ENCODE measurements at places on chromosomes 5 and 9.

DNA sequence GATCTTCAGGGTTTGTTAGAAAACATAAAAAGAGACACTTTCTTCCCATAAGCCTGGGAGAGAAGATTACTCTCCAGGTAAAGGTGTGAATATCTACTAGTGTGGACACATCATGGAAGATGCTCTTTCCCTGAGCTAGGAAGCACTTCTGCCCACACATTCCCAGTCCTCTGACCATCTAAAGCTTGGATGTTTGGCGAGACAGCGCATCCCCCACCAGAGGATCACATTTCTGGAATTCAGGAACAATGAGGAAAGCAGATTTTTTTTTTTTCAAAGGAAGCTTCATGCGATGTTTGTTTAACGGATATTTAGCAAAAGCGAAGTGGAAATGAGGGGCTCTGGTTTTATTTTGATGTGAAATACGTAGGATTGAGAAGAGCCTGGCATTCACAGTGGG lies 6.2 kb downstream of the SVEP1 start:
- DNase-seq = no peak

DNA sequence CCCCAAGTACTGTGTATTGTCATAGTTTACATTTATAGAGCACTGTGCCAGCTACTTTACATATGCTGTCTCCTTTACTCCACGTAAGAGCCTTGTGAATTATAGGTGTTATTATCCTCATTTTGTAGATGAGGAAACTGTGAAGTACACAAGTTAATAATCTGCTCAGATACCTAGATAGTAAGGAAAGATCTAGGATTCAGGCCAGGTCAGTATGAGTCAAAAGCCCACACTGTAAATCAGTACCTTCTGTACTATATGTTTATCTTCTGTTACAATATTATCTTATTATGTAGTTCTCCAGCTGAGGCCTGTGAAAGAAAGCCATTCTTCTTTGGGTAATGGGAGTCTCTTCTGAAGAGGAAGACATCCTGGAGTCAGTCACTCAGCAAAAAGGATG lies 72.4 kb upstream of the TLX3 start:
- no peak for DNase-seq

DNA sequence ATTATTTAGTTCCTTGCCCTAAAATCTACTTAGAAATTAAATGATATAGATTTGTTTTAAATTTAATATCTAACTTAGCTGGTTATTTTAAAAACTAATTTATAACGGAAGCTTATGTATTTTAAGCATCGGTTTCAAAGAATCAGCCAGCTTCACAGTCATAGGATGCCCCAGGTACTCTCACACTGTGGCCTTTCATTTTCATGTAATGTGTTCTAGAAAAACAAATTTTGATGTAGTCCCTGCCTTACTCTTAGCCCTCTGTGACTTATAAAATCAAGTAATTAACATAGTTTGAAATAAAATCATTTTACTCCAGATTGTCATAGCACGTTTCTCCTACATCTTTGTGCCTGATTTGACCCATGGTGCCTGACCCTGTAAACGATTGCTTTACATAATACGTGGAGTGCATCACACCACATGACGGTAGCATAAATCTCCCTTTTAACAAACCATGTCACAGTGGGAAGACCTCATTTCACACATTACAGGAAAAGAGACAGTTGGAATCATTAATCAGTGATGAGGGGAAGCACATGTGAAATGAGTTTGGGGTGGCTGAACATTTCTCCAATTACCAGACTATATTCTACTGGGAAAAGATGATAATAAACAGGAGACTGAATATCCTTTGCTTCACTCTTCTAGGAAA lies 731.5 kb upstream of the CDH9 start:
- DNase-seq = no peak

DNA sequence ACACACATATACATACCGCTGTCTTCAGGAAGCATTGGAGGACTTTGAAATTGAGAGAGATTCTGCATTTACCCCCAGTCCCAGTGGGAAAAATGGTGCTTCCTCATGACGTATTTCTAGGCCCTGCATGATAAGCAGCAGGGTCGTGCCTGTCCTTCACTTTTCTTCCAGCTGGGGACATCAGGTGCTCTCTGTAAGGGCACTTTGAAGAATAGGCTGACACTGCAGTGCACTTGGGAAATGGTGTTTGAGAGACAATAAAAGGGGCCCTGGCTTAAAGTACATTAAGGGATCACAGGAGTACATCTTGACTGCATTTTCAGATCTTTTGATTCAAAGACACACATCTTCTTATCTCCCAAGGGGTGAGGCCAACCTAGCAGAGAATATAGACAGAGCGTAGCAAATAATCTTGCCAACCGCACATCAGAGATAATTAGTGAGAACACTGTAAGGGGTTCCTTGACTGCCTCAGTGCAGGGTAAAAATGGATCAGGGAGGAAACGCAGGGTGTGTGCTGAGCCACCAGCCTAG lies 437.9 kb downstream of the CSNK1G3 start:
- no peak for DNase-seq

GRCh38 chr5:16505140-16505891 lies 39.7 kb upstream of the ZNF622 start:
- DNase-seq = no peak

DNA sequence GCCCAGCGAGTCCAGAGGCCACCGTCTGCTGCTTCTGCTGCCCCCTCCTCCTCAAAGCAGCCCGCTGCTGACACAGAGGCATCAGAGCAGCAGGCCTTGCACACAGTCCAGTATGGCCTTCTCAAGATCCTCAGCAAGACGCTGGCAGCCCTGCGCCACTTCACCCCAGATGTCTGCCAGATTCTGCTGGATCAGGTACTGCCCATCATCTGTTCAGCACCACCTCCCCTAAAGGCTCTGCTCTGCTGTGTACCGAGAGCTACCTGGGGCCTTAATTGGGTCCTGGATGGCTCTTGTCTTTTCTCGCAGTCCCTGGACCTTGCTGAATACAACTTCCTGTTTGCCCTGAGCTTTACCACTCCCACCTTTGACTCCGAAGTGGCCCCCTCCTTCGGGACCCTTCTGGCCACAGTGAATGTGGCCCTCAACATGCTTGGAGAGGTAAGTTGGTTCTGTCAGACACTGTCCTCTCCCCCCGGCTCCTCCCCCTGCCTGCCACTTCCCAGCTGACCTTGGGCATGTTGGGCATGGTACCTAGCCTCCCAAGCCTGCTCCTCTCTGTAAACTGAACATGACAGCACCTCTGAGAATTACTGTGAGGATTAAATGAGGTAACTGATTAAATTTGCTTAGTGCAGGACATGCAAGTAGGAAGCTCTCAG lies 22.7 kb downstream of the SH3GLB2 start:
- no peak for DNase-seq

- DNase-seq = no peak
Measured at GRCh38 chr9:91001146-91001611, 199.6 kb downstream of the SYK start.

DNA sequence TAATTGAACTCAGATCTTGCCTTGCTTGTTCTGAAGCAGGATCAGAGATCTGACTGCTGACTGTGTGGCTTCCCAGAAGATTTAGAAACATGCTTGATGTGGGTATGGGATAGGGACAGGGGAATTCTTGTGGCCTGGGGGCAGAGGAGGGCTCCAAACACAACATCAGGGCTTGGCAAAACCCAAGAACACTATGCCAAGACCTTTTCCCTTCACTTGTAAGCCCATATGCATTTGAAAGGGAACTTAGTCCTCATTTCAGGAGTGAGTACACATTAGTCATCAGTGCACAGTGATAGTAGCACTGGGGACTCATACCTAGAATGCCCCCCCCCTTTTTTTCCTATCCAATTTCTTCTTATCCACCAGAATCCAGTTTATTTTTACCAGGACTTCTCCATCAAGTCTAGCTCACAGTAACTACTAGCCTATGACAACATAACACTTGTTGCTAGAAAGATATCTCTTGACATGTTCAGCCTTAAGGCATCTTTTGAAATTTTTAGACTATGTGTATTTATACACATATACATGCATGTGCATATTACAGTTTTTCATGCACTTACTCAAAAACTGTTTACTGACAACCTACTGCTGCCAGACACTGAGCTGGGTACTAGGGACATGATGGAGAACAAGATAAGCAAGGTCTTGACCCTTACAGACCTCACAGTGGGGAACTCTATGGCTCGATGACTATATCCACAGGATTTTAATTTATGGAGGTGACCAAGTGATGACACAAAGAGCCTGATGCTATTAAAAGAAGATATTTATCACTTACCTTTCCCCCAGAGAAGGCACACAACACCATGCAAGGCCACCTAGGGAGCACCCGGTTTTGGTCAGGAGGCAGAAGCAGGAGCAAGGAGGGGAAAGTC lies 158.3 kb upstream of the MAP3K1 start:
- DNase-seq = no peak

GRCh38 chr5:30937070-30937469 lies 256.4 kb upstream of the CDH6 start:
- DNase-seq = no peak

DNA sequence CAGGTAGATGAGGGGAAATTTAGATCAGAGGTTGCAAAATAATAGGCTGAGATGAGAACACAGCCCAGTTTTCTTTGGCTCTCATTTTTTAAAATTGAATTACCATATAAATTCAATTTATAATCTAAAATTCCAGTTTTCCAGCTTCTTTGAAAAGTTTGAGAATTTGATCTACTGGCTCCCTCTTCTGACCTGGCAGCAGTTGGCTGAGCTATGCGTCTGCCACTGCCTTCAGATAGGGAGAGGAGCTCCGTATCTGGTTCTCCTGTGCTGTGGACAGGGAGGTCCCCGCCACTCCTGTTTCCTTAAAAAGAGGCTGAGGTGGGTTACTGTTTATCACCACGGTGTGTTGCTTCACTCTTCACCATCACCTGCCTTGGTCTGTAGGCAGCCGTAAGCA lies 103.7 kb downstream of the ARHGAP26 start:
- DNase-seq = no peak

DNA sequence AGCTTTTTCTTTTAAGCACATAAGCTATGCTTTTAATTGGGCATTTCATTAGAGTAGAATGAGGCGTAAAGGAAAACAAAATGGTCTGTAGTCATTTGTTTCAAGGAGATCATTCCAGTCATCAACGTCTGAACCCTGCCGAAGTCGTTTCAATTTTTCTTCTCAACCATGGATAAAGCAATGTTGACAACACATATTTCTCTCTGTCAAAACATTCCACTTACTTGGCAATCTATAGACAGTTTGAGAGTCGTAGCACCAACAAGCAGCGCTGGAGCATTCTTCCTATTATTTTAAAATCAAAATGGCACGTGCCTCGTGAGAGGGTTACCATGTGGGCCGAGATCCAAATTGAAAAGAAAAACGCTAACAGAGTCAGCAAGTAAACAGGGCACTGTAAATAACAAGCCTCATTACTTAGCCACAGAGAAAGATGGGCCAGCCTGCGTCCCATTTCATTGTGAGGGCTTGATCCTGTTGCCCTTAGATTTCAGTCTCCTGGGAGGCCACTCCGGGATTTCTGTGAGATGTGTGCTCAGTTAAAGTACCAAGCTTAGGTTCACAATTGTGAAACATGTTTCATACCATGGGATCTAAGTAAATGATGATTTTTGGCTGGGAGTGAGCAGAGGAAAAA lies 422.9 kb downstream of the DTWD2 start:
- no peak for DNase-seq

DNA sequence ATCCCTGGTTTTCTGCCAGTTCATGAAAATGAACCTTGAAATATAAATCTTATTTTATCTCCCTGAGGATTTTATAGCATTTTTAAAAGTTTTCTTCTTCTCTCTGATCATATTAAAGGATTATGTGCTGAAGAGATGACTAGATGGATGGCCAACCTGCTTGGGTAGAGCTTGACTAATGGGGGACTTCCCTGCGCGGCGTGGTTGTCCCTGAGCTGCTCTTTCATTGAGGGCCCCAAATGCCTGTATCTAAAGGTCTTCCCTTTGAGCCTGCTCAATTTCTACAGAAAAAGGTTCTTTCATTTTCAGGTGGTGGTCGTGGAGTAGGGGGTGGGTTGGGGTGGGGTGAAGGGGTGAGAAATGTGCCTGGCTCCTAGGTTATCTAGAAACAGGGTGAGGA lies 20.5 kb upstream of the CDKN2AIPNL start:
- DNase-seq = no peak

DNA sequence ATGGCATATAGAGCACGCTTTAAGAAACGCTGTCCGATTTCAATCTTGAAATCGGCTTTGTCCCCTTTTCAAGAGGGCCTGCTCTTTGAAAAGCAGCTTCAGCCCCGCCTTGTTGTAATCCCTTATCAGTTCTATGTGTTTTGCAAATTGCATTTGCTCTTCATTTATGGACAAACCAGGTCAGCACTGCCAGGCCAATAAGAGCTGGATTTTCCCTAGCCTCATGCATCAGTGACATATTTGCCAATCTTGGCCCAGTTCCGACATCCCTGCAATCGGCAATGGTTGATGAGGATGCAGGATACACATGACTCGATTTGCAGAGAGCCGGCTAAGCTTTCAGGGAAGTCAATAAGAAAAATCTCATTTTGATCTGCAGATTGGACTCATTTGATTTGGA lies 529.1 kb upstream of the CLINT1 start:
- no peak for DNase-seq

DNA sequence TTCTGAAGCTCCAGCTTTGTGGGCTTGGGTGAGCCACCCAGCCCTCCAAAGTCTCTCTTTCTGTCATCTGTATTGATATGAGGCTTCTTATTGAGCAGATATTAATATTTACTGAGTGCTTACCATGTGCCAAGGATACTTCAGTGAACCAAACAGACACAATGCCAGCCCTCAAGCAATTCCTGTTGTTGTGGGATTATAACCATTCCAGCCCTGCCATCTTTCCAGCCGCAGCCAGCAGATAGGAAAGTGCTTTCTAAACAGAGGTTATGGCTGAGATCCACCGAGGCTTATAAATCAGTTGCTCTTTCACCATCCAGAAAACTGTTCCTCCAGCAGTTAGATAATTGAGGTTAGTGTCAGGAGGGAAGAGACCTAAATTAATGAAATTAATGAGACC lies 137.7 kb upstream of the ALDH1B1 start:
- no peak for DNase-seq

DNA sequence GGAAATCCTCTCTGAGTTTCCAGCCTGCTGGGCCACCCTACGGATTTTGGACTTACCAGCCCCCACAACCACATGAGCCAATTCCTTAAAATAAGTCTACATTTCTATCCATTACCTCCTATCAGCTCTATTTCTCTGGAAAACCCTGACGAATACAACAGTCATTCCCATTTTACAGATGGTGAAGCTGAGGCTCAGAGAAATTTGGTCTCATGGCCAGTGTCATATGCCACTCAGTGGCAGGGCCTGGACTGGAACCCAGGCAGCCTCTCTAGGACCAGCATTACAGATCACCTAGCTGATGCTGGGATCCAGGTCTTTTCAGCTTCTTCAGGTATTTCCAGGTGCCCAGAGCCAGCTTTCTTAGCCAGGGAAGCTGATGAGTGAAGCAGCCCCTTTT lies 45.0 kb upstream of the SH3PXD2B start:
- DNase-seq = no peak

GRCh38 chr9:127832248-127832647 lies 22.2 kb downstream of the ENG start:
- DNase-seq = no peak

GRCh38 chr5:62578540-62578939 lies at the start of gene LRRC70:
Gene LRRC70 (plus strand): TSS chr5:62578819. CDS start chr5:62579439, 620 bp downstream.
- DNase-seq = no peak

- no peak for DNase-seq
Measured at GRCh38 chr9:100370064-100370723, 17.5 kb upstream of the TEX10 start.
